Fibroblast of skin of left biceps (primary cell): ENCODE measurements at places on chromosomes 2 and 18.
A peak's percentile ranks its signal among the peaks of the same experiment; 100 is the strongest.

DNA sequence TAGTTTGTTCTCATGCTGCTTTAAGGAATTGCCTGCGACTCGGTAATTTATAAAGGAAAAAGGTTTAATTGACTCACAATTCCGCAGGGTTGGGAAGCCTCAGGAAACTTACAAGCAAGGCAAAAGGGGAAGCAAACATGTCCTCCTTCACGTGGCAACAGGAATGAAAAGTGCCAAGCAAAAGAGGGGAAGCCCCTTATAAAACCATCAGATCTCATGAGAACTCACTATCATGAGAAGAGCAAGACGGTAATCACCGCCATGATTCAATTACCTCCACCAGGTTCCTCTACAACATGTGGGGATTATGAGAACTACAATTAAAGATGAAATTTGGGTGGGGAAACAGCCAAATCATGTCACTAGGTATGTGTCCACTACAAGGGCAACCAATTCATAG, 53.9 kb downstream of the MAP4K3 start:
- no peak for DNase-seq

GRCh38 chr2:147851244-147851930, 6.6 kb downstream of the ACVR2A start:
- DNase-seq = no peak

- no peak for DNase-seq
These were observed 296.0 kb downstream of the PLCL1 start for GRCh38 chr2:198100346-198100745.

DNA sequence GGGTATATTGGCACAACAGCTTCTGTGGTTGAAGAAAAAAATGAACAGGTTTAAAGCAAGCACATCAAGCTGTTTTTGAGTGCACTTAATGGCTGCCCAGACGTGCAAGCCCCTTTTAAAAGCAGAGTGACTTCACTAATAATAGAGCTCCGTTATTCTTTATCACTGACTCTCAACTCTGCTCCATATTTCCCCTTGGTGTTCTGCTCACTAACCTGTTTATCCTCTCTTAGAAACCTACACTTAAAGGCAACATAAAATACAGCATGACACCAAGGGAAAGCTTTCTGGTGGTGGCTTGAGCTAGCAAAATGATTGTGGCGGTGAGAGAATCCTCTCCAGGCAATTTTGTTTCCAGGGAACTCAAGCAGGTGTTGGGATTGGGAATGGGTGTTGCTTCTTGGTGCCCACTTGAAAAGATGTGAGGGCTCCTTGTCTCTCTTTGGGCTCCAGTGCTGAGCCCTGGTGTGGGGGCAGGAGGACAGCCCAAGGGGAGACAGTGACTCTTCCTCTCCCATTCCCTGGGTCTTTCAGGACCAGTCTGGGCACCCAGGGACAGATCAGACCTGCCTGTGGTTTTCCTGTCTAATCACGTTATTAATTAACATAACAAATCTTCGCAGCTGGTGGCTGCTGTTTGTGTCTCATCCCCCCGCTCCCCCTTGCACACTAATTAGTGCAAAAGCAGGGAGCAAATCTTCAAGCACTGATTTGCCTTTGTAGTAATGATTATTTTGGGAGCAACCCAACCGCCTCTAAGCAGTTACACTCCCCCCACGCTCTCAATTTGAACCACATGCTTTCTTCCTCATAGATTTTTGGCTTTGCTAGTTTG, 289.4 kb upstream of the CXCR4 start:
- DNase-seq = no peak

DNA sequence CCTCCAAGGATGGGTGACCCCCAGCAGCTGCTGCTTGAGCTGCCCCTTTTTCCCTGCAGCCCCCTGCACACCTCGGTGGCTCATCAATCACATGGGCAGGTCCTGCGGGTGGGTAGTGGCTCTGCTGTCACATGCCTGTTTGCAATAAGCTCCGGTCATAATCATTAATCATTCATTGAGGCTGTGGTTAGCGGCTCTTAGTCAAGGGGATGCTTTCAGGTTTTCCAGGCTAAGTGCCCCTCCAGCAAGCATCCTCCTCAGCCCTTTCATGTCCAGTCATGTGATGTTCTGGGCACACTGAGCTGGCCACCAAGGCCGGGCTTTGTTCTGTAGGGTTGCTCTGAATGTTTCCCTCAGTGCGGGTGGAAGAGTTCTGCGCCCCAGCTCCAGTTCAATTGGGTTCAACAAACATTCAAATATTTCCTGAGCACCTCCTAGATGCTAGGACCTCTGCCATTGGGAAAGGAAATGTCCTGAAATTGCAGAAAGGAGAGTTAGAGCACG, 96.4 kb upstream of the LDAH start:
- no peak for DNase-seq

- peak; percentile 39 for DNase-seq
These were observed 20.7 kb upstream of the DNAH6 start for GRCh38 chr2:84495539-84496146.

DNA sequence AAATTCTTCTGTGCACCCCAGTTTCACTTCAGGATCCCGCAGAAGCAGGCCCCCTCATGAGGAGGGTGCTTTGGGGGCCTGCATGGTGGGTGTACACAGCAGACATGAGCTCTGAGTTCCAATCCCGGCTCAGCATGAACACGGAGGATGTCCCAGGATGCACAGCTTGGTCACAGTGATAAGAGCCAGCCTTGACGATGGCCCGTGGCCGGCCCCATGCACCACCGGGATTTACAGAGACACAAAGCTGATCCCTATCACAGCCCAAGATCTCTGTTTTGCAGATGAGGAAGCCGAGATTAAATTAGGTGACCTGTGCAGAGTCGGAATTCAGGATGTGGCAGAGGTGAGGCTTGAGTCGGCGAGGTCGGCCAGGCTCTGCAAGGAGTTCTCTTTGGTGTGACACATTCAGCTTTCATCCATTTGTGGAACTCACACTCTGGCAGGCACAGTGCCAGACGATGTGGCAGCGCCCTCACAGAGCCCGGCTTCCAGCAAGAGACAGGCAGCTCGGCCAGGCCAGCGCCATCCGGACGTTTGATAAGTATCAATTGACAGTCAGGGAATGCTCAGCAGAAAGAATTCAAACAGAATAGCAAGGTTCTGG, 456.3 kb upstream of the MYT1L start:
- no peak for DNase-seq

DNA sequence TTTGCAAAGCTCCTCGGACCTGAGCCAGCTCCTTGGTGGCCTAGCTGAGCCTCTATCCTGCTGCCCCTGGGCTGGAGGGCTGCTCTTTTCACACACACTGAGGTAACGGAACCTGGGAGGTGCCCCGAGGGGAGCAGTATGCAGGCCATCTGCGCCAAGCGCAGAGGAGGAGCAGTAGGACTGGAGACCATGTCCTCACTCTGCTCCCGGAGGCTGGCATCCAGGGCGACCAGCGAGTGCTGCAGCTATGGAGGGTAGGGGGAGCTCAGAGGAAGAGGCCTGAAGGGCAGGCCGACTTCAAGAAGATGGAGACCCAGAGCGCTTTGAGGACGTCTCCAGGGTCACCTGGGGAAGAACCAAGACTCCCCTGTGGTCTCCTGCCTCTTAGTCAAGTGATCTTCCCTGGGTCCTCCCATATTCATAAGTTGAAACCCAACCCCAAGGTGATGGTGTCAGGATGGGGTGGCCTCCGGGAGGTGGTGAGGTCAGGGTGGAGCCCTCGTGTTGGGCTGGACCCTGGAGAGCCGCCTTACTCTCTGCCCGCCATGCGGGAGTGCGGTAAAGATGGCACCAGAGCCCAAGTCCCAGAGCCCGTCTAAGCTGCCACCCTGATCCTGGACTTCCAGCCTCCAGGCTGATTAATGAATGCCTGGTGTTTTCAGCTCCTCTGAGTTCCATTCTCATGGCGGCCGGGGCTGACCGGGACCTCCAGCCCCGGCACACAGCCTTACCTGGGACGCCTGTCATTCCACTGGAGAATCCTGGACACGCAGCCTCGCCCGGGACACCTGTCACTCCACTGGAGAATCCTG, 160.7 kb downstream of the NDUFA10 start:
- DNase-seq = no peak

DNA sequence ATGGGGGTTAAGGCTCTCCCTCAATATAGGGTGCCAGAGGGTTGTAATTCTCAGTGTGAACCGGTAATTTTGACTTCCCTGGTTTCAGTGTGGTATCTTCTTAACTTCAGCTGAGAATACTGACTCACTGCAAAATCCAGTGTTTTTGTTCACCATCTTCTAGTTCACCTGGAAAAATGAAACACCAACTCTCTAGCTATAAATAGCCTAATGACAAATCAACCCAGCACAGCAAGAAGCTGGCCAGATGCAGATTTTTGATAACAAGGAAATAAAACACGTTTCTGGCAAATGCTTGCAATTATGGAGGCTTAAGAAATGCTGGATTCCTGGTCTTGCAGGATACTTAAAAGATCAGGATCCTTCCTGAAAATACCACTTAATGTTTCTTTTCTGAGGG, 192.3 kb downstream of the CLIP4 start:
- no peak for DNase-seq

DNA sequence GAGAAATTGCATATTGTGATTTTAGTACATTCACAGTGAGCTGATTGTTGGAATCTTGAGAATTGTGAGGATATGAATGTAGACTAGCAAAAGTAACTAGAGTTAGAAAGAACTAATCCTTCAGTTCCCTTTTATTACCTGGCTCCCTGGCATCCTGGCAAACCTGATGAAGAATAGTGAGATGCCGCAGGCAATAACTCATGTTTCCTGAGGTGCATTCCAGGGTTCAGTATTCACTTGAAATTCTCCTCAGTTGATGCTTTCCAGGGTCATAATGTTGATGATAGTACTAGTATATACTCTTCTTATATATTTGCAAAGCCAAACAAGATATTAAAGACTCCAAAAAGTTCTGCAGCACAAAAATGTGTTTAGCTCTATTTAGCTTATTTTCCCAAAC, 432.1 kb upstream of the CELF4 start:
- no peak for DNase-seq

- DNase-seq = no peak
These were observed 16.2 kb downstream of the MRO start for GRCh38 chr18:50803592-50803991.

DNA sequence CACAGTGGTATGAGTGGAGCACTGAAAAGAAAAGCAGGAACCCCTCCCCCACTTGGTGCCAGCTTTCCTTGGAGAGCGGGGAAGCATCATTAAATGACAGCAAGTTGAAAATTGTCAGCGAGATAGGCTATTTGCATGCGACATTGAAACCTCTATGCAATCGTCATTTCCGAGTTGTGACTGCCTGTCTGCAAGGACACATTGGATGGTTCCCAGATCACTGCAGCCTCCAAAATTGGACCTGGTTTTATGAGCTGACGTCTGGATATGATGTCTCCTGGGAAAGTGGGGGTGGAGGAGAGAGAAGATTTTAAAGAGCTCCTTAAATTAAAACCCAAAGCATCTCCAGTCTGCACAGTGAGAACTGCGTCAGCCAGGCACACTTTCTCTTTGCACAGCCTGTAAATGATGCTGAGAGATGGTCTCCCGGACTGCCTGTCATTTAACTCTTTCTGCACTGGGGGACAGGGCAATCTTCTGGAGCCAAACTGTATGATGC, 57.8 kb upstream of the KIF5C start:
- DNase-seq = no peak

GRCh38 chr18:35582899-35583558, 1.5 kb downstream of the GALNT1 start:
- DNase-seq = no peak

DNA sequence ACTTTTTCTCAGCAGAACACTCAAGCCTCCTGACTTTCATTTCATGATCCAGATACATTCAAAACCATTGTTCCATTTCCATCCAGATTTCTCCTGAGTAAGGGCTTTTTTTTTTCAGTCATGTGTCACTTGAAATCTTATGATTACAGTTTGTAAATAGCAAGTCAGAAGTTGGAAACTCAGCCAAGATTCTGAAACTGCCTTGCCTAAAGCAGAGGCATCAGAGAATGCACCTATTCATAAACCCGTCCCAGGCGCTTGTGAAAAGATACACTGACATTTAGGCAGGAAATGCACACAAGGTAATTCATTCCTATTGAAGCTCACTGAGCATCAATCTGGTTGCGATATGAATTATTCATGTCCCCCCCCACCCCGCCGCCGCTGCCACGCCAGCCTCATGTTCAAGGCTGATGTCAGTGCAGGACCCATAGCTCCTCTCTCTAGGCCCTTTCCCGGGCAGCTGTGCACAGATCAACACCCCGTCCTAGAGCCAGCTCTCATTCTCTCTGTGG, 30.4 kb upstream of the MGAT4A start:
- DNase-seq = no peak

GRCh38 chr2:73386894-73387636, 1.4 kb downstream of the ALMS1 start:
- no peak for DNase-seq

DNA sequence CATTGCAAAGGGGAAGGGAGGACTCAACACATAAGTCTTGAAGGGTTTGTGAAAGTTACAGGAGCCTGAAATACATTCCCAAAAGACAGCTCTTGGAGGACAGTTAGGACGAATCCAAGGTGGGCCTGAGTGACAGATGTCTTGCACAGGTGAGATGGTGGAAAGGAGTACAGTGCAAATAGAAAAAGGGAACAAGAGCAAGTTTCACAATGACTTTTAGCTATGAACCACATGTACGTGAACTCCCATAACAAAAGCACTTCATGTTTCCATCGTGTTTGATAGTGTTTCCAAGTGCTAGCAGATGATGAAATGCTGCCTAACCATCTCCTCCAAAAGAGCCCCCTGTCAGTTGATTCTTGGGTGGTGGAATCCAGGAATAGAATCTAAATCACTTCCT, 1.8 kb downstream of the IL18RAP start:
- DNase-seq = no peak

DNA sequence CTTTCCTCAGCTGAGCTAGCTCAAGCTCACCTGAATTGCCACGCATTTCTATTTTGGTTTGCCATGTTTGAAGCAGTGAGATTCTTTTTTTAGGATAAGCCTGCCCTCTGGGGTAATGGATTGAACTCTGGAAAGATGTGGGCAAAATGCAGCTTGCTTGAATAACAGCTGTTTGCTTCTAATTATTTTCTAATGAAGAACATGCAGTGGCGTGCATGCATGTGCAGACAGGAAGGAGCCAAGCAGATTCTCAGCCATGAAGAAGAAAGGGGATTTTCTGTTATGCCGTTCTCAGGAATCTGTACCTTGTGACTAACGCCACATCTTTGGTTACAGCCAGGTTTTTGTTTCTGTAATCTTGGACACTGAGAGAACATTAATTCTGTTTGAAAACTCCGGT, 171.2 kb downstream of the ANTXR1 start:
- DNase-seq = no peak

DNA sequence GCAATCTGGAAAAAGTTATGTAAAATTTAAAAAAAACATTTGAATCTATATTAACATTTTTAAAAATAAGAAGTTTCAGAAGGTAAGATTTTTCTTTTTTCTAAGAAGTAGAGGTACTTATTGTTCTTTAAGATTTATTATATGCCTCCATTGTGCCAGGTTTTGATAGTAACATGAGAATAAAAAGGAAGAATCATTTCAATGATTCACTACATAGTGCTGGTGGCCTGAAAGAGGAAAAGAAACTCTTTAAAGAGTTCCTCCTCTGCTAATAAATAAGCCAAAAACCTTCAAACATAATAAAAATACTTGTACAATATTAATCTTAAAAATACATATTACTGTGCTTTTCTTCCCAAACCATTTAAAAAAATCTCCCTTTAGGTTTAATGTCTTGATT, 69.0 kb downstream of the ANKRD44 start:
- DNase-seq = no peak

GRCh38 chr2:210303498-210303897, 11.5 kb downstream of the MYL1 start:
- DNase-seq = no peak
